ENCODE measurements at places on chromosomes 16 and 17. TPM values are rescaled to one million over a fixed set of nuclear protein-coding genes. Genes with fewer than 3 reads are reported as not detected.

The RAB11FIP4 gene
- total RNA-seq: 0.40 TPM

The EXOC3L1 gene
- 0.25 TPM for total RNA-seq

The JPT1 gene
- total RNA-seq: 68.2 TPM

The NHERF2 gene
- total RNA-seq: 98.1 TPM

The OTOP3 gene
- total RNA-seq: not detected

The ATAD5 gene
- total RNA-seq: 1.4 TPM

The NDE1 gene
- total RNA-seq: 33.6 TPM

The ENPP7 gene
- total RNA-seq: not detected
